Dermis blood vessel endothelial cell (primary cell): ENCODE measurements at places on chromosomes 16 and 17.
A peak's percentile ranks its signal among the peaks of the same experiment; 100 is the strongest.

- no peak for DNase-seq
Observed at GRCh38 chr17:35214192-35214591, 20.0 kb upstream of the SLC35G3 start.

DNA sequence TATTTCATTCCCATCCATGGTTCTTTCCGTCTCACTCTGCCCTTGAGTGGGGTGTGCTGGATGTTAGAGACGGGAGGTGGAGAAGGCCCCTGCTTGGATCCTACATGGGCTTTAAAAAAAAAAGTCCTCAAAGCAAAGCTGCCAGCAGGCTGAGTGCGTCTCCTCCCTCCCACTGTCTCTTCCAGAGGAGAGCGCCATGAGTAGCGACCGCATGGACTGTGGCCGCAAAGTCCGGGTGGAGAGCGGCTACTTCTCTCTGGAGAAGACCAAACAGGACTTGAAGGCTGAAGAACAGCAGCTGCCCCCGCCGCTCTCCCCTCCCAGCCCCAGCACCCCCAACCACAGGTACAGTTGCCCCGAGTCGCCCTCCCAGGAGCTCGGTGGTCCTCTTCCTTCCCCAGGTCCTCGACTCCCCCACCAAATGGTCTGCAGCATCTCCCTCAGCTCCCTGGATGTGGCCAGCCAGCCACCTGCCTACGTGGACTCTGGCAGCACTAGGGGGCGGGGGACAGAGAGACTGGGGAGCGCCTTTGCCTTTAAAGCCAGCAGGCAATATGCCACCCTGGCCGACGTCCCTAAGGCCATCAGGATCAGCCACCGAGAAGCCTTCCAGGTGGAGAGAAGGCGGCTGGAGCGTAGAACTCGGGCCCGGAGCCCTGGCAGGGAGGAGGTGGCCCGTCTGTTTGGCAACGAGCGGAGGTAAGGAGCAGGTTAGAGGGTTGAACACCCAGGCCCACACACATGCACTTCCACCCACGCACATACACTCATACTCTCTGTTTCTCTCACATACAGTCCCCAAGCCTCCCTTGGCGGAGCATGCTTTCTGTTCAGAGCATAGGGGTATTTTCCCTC is 68.2 kb downstream of the PLD6 start:
- DNase-seq = no peak

GRCh38 chr16:75097941-75098901 is 18.4 kb downstream of the LDHD start:
- no peak for DNase-seq

DNA sequence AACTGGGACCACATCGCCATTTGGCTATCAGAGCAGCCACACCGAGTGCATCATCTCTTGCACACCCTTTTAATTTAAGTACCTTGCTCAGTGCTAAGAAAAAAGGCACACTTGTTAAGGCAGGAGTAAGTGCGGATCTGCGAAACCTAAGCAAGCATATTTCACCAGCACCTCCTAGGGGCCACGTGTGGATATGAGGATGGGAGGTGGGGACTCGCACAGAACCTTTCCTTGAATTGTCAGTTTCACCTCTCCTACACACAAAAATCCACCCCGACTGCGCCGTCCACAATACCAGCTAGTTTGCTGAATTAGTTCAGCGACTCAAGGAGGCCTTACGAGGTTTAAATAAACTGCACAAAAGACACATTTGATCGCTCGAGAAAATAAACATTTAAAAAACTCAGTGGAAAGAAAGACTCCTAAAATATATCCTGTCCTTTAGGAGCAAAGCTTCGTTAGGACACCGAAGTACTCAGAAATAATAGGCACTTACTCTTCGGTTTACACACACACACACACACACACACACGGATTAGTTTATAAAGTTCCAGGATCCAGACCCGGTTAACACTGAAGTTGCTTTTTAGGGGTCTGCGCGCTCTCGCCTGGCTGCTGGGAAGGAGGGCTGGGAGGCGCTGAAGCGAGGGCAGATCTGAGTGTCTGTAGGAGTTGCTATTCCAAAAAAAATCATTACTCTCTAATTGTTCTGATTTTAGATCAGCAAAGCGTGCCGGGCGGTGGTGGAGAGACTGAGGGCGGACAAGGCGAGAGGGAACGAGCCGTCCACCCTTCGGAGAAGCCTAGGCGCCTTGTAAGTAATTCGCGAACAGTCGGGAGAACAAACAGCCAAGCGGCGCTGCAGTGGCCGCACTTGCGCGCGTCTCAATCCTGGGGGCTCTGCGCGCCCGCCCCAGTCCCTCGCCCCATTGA is 1.0 kb upstream of the KCNJ2 start:
- DNase-seq = peak; percentile 97

DNA sequence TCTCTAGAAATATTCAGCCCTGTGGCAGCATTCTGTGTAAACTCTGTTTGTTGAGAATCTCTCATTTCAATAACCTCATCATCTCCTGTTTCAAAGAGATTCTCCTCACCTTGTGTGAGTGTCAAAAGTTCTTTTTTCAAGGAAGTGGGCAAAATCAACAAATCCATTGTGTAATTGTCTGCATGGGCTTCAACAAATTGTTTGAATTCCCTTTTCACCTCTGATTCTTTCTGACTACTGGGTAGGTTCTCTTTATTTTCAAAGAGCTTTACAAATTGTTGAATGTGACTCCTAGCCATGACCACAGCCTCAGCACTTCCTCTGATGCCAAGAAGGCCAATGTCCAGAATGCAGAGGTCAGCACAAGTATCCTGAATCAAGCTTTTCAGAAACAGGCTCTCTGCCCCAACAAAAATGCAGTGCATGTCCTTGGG is 48.0 kb downstream of the N4BP1 start:
- peak; percentile 78 for DNase-seq

DNA sequence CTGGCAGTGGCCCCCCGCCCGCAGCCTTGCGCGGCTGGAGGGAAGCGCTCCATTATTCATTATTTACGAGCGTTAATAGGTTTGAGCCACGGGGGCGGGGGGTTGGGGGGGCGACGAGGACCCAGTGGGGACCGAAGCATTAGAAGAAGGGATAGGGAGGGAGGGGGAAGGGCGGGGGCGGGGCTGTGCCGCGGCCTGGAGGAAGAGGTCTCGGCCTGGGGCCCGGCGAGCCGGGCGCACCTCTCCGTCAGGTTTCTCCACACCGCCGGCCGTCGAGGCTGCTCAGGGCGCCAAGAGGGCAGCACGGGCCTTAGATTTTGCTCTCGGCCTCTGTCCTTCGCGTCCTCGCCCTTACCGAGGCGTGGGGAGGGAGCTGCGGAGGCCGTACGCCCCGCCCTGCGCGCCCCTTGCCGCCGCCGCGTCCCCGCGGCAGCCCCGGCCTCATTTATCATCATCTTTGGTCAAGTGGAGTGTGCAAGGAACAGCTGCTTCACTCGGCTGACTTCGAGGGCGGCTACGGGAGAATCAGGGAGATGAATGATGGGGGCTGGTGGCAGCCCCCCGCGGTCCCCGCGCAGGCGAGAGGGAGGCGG is 54.2 kb downstream of the SREBF1 start:
- peak; percentile 9 for DNase-seq

DNA sequence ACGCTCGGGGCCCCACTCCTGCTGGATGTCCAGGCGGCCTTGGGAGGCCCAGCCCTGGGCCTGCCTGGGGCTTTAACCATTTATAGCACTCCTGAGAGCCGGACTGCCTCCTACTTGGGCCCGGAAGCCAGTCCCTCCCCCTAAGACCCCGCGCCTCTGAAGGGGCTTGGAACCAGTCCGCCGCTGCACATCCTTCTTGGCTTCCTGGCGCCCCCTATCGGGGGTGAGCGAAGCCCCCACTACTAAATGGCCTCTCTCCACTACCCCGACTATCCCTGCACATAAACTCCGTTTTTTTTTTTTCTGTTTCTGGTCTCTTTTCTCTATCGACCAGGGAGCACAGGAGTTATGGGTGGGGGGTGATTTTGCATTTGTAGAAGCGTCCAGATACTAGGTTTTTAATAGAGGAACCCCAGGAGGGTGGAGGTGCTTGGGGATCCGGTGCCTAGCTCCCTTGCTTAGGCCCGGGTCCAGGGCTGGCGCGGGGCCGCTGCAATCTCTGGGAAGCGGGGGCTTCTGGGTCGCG is 633 bp upstream of the NOL3 start:
- peak; percentile 59 for DNase-seq

GRCh38 chr17:48639136-48639535 is 13.0 kb upstream of the HOXB9 start:
- no peak for DNase-seq

GRCh38 chr17:8120520-8121406 is 2.4 kb upstream of the ALOXE3 start:
- peak; percentile 76 for DNase-seq

GRCh38 chr16:47016700-47017133 is 43.2 kb upstream of the DNAJA2 start:
- DNase-seq = no peak

- DNase-seq = no peak
Observed at GRCh38 chr17:14448818-14449217, 147.9 kb downstream of the HS3ST3B1 start.

DNA sequence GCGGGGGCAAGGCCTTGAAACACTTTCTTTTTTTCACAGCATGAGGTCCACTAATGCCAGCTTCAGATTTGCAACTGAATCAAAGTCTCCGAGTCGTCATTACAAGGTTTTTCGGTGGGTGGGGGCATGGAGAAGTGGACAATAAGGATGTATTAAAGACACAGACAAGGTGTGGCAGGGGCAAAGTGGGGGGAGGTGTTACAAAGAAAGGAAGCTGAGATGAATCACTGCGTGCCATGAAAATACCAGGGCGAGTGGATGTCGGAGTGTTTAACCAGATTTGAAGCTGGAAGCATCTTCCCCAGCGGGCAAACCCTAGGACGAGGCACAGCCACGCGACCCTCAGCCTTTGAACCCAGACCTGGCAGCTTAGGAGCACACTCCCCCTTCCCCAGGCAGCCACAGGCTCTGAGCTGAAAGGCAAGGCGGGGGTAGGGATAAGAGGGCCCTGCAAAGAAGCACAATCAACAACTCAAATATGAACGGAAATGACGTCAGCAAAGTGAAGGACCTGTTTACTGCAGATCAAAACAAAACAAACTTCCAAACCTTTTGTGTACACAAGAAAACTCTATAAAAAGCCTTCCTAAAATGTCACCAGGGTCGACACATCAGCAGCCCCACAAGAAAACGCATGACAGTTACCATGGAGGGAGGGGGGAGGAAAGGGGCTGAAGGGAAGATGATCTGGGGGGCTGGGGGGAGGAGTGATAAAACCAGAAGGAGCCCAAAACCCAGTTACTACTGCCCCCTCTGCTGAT is 5.6 kb upstream of the ZFHX3 start:
- peak; percentile 87 for DNase-seq

DNA sequence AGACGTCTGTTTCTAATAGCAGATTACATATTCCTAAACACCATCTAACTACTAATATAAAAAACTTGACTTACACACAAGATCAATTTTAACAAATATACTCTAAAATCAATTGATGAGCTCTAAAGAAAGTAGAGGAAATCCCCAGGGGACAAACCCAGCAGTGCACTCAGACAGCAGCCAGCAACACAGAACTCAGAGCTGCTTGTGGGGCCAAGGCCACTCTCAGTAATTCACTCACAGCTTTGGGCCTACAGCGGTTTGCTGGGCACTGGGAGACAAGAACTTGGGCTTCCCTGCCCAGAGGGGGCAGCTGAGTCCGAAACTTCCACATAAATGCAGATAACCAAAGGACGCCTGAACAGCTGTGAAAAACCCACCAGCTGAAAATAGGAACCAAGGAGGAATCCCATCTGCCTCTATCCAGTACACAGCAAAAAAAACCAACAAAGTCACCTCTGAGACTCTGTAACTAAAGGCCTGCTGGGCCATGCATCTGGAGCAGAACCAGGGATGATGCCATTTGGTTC is 21.4 kb downstream of the NPLOC4 start:
- no peak for DNase-seq

GRCh38 chr16:72963533-72964315 is 84.2 kb downstream of the ZFHX3 start:
- DNase-seq = no peak

- DNase-seq = peak; percentile 69
Observed at GRCh38 chr16:12062343-12063003, 85.9 kb downstream of the SNX29 start.

DNA sequence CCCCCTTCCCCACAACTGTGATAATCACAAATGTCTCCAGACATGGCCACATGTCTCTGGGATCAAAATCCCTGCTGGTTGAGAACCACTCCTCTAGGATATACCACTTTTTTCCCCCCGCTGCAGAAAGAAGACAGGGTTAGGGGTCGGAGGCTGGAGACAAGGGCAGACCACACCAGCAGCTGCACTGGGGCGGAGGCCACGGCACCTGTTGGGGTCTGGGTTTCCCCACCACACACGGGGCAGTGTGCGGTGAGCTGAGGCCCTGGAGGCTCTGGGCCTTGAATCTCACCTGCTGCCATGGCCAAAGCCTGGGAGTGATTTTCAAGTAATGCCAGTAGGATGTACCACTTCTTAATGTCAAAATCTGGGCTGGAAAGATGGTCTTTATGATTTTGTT is 320.5 kb downstream of the SNX29 start:
- no peak for DNase-seq

GRCh38 chr16:78503602-78504001 is 404.1 kb downstream of the WWOX start:
- peak; percentile 34 for DNase-seq

DNA sequence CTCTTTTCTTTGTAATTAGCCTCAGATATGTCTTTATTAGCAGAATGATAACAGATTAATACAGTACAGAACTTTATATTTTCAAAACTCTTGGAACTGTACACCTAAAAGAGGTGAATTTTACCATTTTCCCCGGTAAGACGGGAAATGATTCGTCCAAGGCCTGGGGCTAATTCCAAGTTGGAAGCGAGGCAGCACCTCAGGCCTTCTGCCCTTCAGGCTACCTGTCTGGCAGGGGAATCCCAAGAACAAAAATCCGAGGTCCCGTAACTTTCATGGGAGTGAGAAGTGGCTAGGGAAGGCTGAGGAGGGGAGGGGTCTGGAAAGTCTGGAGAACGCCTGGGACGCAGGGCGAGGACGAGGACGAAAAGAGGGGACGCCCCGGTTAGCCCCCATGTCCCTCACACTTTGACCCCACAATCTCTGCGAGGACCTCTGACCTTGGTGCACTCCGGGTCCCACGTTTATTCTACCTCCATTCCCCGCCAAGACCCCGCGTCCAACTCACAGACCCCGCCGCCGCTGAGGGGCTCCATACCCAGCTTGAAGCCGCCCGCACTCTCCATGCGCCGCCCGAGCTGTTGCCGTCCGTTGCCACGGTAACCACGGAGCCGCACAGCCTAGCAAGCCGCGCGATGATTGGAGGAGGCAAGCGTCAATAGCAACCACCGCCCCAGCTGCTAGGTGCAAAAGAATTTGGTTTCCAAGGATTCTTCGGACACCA is at the start of gene HYDIN:
TSS of gene HYDIN (minus strand) at position 601 of the 724 bp plus-strand sequence. CDS start 43,827 bp downstream, outside the sequence.
- peak; percentile 58 for DNase-seq

DNA sequence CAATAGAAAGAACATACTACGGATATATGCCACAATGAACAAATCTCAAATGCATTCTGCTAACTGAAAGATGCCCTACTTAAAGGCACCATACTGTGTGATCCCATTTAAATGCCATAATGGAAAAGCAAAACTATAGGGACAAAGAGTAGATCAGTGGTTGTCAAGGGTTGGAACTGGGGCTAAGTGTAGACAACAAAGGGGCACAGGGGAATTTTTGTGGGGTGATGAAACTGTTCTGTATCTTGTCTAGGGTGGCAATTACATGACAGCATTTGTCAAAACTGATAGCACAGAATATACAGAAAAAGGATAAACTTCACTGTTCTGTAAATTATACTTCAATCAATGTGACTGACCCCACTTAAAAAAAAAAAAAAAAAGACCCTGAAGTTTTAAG is 17.7 kb downstream of the GFOD2 start:
- DNase-seq = no peak

- no peak for DNase-seq
Observed at GRCh38 chr16:86100205-86101136, 201.5 kb downstream of the IRF8 start.

GRCh38 chr16:8577678-8578304 is 12.5 kb downstream of the TMEM114 start:
- DNase-seq = no peak
